ENCODE measurements at places on chromosomes 12 and 14.

- no peak for DNase-seq
Measured at GRCh38 chr14:92400579-92401444, 77.8 kb downstream of the SLC24A4 start.

DNA sequence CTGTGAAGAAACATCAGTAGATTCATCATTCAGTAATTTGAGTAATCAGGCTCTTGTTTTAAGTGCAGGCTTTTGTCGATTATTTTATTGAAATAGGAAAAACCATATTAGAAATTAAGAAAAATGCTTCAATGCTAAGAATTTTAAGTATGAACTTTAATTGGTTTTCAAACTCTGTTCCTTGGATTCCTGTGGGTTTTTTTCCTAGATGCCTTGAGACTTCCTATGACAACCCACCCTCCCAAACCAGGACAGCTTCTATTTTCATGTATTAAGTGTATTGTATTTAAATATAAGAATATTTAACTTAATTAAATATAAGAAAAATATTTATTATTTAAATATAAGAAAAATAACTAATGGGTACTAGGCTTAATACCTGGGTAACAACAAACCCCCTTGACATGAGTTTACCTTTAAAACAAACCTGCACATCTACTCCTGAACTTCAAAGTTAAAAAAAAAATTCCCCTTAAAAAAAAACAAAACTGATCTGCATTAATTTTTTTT is 3.0 kb downstream of the ARHGAP5 start:
- DNase-seq, result no peak

DNA sequence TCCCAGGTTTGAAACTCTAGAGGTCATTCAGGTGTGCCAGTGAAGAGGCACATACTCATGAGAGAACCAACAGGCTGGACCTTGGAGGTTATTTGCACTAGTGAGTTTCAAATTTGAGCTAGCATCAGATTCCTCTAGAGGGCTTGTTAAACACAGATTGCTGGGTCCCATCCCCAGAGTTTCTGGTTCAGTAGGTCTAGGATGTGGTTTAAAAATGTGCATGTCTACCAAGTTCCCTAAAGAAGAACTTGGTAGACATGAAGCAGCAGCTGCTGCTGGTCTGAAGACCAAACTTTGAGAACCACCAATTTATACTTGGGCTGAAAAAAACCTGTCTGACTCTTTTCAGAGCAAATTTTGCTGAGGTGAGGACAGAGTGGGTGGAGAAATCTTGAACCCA is 61.7 kb downstream of the SUSD6 start:
- DNase-seq, result no peak

GRCh38 chr14:26856876-26857518 is 259.2 kb upstream of the NOVA1 start:
- DNase-seq, result no peak

- DNase-seq, result no peak
Measured at GRCh38 chr12:101229841-101230241, 19.8 kb upstream of the SLC5A8 start.

DNA sequence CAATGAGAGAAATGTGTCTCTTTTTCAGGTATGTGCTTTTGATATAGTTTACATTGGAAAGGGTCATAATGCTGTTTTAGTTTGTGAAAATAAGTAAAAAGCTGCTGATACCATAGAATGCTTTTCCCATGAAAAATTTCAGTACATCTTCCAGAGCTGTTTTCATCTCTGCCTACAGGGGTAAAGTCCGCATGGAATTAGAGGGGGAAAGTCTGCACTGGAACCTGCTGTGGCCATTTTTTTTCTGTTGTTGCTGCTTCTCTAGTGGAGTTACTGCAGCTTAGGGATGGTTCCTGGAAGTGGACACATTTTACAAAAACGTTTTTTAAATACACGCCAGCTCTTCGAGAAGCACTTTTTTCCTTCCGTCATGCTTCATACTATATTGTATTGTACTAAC is 81.3 kb downstream of the VEZT start:
- DNase-seq, result no peak

GRCh38 chr12:24709216-24709615 is 239.7 kb downstream of the BCAT1 start:
- DNase-seq, result no peak

- DNase-seq, result no peak
Measured at GRCh38 chr12:42640391-42640790, 50.8 kb upstream of the PRICKLE1 start.

- DNase-seq, result no peak
Measured at GRCh38 chr12:22856178-22856577, 231.2 kb downstream of the ETNK1 start.

DNA sequence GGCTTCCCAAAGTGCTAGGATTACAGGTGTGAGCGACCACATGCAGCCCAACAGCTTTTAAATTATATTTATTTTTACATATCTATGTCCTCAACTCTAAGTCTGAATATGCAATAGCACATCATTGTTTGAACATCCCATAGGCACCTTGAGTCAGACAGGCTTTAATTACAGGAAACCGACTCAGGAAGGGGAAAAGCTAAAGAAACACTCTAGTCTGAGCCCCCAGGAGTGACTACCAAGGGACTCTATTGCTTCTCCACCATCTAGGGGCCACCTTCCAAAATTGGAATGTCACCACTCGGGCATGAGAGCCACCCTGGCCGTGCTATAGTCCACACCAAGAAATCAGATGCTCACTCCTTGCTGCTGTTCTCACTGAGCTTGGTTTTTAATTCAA is 14.0 kb upstream of the MFAP5 start:
- no peak for DNase-seq

GRCh38 chr12:93007544-93007943 is 78.4 kb upstream of the EEA1 start:
- DNase-seq, result no peak

DNA sequence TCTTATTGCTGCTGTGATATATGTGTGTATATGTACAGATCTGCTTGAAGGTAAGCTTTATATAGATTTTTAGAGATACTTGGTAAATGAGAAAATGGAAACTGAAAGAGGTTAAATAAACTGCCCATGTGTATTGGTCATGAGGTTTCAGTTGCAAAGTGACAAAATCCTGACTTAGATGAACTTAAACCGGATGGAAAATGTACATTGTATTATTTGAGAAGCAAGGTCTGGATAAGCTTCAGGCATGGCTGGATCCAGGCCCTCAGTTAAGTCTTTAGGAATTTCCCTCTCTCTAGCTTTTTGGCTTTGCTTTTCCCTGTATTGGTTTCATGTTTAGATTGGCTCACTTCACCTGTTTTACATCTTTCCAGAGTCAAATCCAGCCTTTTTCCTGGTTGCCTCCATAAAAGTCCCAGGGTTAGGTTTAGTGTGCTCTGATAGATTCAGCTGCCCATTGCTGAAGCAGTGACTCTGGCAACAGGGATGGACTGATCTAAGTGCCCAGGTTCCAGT is 21.0 kb upstream of the MAP1LC3B2 start:
- no peak for DNase-seq

DNA sequence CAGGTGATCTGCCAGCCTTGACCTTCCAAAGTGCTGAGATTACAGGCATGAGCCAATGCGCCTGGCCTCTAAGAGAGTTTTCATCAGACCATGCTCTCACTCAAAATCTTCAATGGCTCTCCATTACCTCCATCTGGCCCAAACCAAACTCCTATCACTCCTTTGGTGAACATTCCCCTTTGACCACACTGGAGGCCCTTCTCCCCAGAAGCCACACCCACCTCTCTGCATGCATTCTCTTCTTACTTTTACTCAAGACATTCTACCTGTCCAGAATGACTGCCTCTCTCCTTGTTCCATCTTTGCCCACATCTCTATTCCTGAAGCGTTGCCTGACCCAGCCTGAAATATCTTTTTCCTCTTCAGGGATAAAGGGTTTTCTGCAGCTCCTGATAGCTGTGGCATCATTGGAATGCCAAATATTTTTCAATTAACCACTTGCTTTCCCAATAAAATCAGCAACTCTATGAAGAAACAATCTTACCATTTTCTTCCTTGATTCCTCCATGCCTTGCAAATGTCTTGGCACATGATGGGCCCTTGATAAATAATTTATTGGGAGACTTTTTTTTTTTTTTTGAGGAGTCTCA is 15.5 kb downstream of the PLEK2 start:
- no peak for DNase-seq

DNA sequence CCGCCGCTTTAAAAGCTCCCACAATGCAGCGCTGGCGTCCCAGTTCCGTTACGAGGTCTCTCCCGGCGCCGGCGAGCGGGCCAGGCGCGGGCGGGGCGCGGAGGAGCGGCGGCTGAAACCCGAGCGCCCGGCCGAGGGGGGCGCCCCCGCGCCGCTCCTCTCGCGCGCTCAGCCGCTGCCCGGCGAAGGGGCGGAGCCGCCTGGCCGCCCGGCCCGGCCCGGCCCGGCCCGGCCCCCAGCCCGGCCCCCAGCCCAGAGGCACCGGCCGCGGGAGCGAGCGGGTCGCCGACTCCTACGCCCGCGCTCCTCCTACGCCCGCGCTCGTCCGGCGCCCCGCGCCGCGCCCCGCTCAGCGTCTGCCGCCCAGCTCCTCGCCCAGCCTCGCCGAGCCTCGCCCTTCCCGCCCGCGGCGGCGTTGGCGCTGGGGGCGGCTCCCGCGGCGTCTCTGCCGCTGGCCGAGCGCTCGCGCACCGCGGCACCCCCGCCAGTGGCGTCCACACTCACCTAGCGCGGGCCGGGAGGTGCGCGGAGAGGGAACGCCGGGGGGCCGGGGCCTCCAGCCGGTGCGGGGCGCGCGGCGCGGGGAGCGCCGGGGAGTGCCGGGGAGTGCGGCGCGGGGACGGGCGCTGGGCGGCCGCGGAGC is at the start of gene RASSF8:
Gene RASSF8, plus strand, starts transcription at position 255 of the 643 bp plus-strand sequence. CDS start 96,662 bp downstream, outside the sequence.
- peak; percentile 17 for DNase-seq

GRCh38 chr14:29773990-29774389 is 153.7 kb downstream of the PRKD1 start:
- DNase-seq, result no peak

- DNase-seq, result no peak
Measured at GRCh38 chr14:53858345-53858684, 98.3 kb downstream of the BMP4 start.

- DNase-seq, result no peak
Measured at GRCh38 chr12:8871068-8871467, 43.2 kb upstream of the PHC1 start.

- no peak for DNase-seq
Measured at GRCh38 chr12:93563807-93564538, 8.5 kb upstream of the SOCS2 start.

DNA sequence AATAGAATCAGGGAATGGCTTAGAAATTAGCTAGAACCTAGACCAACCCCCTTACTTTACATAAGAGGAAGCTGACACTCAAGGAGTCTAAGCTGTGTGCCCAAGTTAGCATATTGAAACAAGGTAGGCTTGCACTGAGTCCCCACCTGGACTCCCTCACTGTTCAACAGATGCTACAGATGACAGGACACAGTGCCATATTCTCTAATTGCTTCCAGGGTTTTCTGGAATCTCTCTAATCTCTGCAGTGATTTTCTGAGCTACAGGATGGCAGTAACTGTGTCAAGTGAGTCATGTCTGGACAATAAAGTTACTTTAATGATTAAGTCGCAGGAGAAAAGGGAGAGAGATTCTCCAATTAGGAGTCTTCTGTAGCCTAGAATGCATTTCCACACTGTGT is 35.8 kb downstream of the AKAP6 start:
- DNase-seq, result no peak

DNA sequence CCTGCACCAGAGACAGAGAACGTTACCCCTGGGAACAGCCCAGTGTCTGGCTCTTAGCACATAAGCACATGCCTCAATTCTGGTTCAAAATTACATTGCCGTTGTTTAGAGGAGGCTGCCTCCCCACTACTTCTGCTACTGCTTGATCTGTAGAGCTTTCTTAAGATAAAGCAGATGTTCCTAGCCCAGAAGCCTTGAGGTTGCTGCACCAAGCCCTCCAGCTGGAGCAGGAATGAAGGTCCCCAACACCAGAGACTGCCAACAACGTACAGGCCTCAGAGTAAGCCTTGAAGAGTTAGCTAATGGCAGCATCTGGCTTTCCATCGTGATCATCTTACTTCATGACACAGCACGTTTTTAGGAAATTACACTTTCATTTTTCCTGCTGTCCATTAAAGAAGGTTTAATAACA is 34.7 kb upstream of the AMIGO2 start:
- DNase-seq, result no peak

GRCh38 chr14:88835661-88836060 is 11.2 kb downstream of the TTC8 start:
- no peak for DNase-seq

- DNase-seq, result peak; percentile 21
Measured at GRCh38 chr12:98439981-98440581, 75.3 kb upstream of the TMPO start.

GRCh38 chr12:27824126-27824842 is 44.2 kb upstream of the MANSC4 start:
- peak; percentile 19 for DNase-seq

DNA sequence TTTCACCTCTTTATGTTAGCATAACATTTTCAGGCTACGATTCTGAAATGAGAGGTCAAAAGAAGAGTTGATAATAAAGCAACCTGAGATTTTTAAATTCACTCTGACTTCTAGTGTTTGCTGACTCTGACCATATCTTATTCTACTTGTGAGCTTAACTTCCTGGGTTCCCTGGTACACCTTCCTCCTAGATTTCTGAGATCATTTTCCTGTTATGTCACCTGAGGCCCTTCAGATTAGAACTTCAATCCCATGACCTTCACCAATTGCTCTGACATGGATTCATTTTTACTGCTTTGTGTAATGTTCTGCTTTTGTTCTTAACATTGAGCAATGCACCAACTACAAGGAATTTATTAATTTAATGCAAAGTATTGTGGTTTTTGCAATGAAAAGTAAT is 542.9 kb upstream of the FLRT2 start:
- no peak for DNase-seq

DNA sequence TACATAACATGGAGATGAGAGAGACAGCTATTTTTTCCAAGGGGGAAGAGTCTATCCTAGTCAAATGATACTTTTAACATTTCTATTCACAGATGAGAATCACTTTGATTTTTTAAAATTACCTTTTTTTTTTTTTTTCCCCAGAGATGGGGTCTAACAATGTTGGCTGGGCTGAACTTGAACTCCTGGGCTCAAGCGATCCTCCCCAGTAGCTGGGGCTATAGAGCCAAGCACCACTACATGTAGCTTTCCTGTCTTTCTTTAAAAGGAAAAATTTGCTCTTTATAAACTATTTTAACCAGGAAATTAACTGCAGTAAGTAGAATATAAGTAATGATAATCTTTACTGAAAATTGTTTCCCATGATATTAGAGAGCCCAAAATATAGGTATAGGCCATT is 3.3 kb downstream of the PRICKLE1 start:
- no peak for DNase-seq

DNA sequence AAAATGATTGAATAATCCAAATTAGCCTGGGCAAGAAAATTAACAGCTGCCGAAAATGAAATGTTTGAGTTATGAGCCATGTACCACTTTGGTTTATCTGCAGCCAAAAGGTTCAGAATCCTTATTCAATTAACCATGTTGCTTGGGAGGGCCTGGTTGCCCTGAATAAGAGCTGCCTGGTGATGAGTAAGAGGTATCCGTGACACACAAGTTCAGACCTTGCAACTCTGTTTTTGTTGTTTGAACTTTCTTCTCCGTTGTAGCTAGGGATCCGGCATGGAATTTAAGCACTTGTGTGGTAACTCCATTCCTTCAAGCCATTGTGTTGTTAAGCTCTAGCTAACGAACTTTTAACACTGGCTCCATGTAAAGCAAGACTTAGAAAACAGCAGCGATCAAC is 35.7 kb downstream of the FOXA1 start:
- DNase-seq, result no peak
